Stimulated activated CD4-positive, alpha-beta T cell treated with anti-CD3 and anti-CD28 coated beads, Interleukin-1b, Interleukin-23, amount 100 ng/mL, for 24 hours (primary cell): ENCODE measurements at places on chromosomes 2 and 18.

DNA sequence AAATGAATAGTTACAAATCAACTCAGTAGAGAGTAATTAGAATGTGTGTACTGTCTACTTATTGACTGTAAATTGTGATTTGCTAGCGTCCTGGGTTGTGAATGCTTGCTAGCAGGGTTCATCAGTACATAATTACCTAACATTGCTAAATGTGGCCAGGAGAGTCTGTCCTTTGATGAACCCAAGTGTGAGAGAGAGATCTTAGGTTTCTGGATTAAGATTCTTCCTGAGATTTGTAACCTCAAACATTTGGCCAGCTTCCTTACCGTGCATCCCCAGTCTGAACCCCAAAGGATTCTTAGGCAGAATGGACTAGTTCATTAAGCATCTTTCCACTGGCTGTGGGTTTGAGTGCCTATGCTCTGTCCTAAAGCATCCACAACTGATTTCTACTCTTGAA is 84.0 kb upstream of the ITPRID2 start:
- no peak for DNase-seq

- DNase-seq, result no peak
Measured at GRCh38 chr18:44896846-44897245, 216.2 kb downstream of the SETBP1 start.

DNA sequence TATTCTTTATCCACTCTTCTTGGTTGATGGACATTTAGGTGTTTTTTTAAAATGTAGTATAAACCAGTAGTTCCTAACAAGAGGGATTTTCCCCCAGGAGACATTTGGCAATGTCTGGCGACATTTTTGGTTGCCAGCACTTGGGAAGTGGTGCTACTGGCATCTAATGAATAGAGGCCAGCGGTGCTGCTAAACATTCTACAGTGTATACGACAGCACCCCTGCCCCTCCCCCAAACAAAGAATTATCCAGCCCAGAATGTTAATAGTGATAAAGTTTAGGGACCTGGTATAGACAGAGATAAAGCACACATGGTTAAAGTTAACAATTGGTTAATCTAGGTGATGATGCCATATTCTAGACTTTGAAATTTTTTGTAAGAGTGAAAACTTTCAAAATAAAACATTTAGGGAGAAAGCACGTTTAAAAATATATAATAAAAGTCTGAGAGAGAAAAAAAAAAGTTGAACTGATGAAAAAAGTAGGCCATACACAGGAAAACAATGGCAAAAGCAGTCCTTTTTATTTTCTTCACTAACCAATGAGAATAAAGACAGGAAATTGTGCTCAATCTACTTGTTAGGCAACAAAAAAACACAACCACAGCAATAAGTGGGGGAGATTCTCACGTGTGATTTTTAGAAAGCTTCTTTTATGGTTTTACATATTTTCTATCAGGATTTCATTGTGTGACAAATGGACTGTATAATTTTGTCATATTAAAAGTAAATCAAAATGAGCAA is 14.8 kb downstream of the FBXO48 start:
- no peak for DNase-seq

DNA sequence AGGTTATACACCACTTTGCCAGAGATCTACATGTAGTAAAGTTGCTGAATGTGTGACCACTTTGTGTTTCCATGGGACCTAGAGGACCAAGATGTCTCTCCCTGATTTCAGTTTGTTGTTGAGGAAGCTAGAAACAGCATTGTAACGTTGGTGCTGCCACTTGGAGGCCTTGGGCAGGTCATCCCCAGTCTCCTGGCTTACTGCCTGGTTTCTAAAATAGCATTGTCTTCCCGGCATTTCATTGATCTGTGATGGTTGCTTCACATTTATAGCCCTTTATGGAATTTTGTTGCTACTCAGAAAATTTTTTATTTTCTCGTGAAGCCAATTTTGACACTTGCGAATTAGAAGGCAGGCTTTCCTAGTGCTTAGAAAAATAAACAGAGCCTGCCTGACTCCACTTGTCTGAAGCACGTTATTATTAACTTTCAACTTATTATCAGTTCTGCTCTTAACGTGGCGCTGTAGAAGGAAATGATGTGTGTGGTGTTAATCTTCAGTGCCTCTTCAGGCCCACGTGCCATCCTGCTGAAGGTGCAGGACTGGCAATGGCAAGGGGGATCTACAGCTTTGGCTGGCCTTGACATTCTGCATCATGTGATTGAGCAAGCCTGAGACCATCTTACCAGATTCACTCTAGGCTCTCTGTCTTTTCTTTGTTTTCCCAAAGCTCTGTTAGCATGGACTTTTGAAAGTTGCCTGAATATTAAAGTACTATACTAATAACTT is 59.9 kb downstream of the INPP4A start:
- DNase-seq, result no peak

- DNase-seq, result no peak
Measured at GRCh38 chr2:190677255-190677654, 28.4 kb downstream of the NAB1 start.

DNA sequence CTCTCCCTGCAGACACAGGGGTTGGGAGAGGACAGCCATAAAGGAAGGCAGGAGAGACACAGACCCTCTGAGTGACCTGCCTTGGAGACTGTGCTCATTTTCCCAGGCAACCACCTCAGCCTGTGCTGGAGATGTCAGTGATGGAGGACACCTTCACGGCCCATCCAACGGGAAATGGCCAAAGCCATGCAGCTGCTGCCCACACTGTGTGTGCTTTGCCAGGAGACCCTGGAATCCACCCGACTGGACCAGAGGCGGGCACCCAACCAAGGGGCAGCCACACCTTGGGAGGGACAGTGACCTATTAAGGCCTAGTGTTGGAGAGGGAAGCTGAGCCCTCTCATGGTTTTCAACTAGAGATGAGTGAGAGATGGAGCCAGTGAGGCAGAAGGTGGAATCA is 192.5 kb downstream of the SMAD2 start:
- DNase-seq, result no peak

GRCh38 chr2:37507703-37508102 is 163.3 kb downstream of the QPCT start:
- no peak for DNase-seq

DNA sequence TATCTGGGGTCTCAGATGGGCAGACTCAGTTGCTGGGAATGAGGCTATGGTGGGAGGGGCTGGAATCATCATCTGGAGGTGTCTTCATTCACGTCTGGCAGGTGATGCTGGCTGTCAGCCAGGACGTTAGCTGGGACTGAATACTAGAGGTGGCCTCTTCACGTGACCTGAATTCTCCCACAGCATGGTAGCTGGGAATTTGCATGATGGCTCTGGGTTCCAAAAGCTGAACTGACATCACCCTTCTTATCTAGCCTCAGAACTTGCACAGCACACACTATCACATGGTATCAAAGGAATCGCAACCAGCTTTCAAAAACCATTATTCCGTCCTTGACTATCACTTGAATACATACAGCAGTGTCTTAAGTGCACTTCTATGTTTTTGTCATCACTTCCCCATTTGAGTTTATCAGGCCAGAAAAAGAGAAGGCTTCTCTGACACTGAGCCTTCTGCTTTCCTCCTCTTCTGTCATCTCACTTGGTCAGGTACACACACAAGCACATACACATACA is 53.0 kb upstream of the LRP2 start:
- DNase-seq, result no peak
